ENCODE measurements at places on chromosomes 11 and 22.

GRCh38 chr11:38648604-38649003 lies 2050.6 kb upstream of the RAG2 start:
- DNase-seq: no peak

GRCh38 chr11:98625526-98625925 lies 395.2 kb upstream of the CNTN5 start:
- DNase-seq: no peak

DNA sequence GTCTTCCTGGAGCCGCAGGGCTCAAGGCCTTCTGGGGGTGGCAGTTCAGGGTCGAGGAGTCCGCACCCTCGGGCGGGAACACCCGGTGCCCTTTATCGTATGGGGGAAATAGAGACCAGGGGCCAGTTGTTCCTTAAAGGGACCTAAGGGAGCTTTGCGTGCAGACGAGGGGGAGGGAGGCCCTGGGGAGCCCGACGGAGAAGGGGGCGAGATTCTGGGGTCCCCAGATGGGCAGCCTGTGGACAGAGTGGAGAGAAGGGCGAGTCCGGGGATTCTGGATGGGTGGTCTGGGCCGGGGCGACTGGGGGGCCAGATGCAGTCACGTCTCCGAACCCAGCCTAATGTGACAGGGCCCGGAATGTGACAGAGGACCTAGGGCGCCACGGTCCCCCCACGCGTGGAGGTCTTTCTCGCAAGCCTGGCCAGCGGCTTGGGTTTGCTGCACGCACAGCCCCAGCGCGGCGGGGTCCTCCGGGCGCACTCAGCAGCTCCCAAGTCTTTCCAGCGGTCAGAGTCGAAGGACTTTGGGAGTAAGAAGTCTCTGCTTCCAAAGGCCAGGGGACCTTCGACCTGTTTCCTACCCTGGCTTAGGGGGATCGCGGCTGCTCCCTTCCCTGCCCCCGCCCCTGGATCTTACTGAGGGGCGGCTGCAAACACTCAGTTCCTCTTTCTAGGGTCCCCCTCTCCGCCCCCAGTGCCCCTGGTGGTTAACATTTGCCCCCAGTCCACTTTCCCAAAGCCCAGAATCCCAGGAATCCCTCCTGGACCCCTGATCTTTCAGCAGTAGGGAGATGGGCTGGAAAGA lies 547 bp downstream of the TUBA8 start:
- no peak for DNase-seq

DNA sequence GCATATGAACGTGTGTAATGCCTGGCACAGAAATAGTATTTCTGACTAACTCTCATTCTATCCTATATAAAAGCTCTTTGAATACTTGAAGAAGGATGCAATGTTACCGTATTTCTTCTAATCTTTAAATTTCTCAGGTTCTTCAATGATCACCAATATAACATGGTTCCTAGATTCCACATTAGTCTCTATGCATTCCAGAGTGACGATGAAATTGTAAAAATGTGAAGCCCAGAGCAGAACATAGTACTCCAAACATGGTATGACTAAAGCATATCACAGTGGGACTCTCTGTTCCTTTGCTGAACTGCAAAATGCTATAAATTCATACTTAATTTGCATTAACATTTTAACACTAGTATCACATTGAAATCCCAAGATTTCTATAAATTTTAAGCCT lies 877.6 kb upstream of the CHORDC1 start:
- no peak for DNase-seq

GRCh38 chr22:28837640-28838039 lies 37.3 kb upstream of the XBP1 start:
- DNase-seq: no peak
